ENCODE measurements at places on chromosomes 7 and 10.
A peak's percentile ranks its signal among the peaks of the same experiment; 100 is the strongest.

DNA sequence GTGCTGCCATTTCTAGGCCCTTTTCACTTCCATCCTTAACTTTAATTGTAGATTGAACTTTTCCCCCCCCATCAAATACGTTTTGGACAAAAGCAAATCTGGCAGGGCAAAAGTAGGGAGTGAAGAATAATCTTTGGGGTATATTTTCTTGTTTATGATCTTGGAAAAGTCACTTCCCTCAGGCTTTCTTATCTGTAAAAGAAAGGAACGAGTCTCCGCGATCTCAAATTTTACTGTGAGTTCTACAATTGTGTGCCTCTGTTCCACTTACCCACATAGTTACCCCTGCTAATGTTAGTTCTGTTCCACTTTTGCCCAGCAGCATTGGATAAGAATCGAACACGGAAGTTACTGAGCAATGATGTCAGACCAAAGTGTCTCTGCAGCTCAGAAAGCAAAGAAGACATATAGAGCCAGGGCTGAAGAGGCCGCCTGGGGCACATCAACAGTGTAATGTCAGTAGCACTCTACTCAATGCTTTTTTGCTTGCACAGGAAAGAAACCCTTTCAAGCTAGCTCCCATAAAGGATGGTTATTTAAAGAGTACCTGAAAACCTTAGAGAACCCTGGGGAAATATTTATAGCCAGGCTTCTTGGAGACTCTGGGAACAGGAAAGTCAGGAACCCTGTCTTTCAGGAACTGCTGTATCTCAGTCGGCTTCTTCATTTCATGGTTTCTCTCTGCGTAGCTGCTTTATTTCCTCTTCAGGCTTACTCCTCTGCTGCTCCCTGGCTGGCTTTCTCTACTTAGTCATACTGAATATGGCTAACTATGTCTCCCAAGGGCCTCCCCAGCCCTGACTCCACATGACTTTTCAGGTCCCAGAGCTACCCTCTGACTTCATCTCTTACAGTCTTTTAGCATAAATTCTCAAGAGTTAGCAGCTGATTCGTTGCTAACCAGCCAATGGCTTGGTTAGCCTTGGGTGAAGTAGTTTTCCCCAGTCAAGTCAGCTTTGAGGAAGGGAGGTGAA lies 123.7 kb upstream of the FAM3C start:
- no peak for DNase-seq

GRCh38 chr10:123270806-123271205 lies 116.6 kb downstream of the BUB3 start:
- DNase-seq, result no peak

DNA sequence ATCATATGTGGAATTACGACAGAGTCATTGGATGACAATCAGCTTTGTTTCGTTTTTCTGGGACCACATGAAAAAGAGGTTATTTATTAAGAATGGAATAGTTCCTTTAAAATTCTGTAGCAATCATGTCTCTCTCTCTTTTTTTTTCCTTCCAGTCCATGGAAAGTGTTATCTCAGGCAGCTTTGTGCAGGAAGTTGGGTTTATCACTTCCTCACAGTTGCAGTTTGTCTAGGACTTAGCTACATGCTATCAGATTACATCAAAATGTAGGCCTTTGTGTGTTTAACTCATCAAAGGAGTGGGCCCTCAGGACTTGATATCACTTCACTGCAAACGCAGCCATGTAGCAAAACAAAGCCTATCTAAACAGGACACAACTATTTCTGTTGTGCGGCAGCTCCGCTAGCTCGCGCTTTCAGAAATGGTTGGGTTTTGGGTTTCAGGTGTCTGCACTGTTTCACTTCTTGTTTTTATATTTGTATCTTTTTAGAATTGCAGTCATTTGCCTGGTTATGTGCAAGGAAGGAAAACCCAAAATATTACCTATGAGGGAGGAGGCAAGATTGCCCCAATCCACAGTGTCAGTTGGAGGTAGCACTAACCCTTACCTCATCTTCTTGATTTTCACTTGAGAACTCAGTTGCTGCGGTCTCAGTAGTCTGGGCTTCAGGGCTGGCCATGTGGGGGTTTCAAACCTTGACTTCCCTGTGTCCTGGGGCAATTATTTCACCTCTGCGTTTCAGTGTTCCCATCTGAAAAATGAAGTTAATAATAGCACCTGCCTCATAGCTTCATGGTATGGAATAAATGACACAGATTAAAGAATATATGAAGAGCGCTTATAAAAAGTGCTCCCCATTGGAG lies 66.7 kb downstream of the HHEX start:
- no peak for DNase-seq

DNA sequence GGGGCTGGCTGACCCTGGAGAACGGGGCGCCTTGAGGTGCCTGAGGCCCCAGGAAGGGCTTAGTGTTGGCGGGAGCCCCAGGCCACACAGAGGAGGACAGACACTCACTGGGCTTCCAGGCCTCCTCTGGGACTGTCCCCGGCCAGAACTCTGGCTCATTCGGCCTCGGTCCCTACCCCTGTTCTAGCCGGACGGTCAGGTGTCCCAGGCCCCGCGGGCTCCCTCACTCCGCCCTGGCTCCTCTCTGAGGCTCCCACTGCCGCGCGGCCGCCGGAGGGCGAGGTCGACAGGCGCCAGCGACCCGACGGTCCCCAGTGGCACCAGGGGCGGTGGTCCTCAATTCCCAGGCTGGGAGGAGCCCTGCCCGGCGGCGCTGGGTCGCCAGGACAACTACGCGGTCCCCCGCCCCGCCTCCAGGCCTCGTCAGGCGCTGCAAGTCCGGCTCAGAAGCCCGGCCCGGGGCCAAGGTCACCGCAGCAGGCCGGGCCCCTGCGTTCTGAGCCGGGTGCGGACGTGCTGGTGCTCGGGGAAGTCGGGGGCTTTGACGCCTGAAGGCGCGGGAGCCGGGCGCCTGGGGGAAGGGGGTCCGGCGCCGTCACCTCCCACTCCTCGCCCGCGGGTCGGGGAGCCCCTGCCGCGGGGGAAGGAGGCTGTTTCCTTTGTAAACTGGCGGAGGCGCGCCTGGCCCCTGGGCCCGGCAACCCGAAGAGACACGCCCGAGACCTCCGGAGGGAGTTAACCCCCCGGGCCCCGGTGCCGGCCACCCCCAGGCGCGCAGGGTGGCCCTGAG lies 1.1 kb upstream of the PWWP2B start:
- DNase-seq, result peak; percentile 81

DNA sequence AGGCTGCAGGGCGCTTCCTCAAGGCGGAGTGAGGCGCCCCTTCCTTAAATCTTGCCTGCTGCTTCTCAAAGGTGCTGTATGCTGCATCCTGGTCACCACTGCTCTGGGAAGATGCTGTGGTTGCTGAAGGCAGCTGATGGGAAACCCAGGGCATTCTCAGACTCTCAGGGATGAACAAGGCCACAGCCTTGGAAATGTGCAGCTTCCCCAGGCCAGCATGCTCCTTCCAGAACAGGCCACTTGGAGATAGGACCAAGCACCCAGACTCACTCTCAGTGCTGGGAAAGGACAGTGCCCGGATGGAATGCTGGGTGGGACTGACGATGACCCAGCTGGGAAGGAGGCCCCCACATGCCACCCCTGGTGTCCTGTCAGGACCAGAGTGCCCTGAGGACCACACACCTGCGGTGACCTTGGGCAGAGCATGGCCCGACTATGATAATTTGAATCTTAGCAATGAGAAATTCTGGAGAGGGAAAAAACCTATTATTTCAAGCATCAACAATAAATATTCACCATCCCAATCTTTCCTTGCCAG lies 235.5 kb downstream of the TNS3 start:
- no peak for DNase-seq
